ENCODE measurements at places on chromosomes 12 and 14.

DNA sequence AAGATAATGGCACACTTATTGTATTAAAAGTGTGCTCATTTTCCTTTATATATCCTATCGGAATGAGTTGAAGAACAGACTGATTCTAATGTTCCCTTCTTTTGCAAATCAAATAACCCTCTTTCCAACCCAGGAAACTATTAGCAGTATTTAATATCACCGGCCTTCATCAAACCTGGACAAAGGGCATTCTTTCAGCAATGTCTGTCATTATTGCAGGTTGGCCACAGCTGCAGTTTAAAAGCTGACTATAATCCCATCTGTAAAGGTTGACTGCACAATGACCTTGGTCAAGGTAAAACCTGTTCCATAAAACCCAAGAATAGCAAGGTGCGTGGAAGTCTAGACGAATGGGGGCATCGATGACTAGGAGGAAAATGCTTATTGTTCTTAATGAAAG is 472.3 kb upstream of the SOX5 start:
- no peak for DNase-seq

DNA sequence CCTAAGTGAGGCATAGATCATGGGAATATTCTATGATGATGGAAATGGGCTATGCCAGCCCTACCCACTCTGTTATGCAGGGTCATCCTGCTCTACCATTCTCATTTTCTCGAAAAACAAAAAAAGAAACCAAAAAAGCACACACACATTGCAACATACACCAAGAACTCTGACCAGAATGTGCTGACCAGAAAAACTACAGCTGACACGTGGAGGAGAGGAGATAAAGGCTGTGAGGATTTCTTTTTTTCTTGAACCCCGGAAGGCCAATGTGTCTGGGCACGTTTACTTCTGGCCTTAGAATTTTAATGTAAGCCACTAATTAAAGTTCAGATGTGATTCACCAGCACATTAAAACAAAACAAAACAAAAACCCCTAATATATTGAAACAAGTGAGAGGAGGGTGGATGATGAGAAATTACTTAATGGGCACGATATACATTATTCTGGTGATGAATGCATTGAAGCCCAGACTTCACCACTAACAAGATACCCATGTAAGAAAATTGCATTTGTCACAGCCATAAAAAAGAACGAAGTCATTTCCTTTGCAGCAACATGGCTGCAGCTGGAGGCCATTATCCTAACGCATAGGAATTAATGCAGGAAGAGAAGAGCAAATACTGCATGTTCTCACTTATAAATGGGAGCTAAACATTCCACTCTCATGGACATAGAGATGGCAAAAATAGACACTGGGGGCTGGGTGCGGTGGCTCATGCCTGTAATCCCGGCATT is 66.3 kb upstream of the PLEKHG3 start:
- no peak for DNase-seq

DNA sequence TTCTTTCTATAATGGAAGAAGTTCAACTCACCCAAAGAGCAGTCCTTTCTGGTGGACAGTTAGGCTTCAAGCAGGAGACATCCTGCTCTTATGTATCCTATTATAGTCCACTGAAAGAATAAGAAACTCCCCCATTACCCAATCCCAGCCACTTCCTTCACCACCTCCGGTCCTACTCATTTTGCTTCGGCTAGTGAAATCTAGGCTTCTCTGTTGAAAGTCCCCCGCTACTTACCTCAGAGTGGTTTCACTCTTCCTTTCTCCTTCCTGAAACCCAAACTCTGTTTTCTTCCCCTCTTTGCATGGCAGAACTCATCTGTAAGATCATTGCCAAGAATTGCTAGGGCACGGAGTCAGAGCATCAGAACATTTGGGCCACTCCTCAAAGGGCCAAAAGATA is at the start of gene GPR84:
Gene GPR84 (minus strand): TSS at position 74 of the 400 bp plus-strand sequence. CDS start 635 bp downstream, outside the sequence.
- DNase-seq: no peak

DNA sequence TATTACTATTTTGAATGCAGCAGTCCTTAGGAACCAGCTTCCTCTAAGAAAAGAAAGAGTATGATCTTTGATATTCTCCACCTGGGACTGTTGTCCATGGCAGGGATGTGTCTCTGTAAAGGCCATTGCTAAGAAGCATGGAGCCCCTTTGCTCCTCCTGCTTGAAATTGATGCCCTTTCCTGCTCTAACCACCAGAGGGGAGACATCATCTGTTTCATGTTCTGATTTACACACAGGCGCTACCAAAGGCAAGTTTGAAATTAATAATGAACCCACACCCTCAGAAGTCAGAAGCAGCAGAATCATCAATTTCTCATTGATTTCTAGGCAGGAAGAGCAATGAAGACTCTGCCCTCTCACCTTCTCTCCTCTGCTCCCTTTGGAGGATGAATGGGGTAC is 253.8 kb downstream of the RMST start:
- no peak for DNase-seq

GRCh38 chr14:33229269-33229929 is 290.7 kb downstream of the NPAS3 start:
- no peak for DNase-seq

DNA sequence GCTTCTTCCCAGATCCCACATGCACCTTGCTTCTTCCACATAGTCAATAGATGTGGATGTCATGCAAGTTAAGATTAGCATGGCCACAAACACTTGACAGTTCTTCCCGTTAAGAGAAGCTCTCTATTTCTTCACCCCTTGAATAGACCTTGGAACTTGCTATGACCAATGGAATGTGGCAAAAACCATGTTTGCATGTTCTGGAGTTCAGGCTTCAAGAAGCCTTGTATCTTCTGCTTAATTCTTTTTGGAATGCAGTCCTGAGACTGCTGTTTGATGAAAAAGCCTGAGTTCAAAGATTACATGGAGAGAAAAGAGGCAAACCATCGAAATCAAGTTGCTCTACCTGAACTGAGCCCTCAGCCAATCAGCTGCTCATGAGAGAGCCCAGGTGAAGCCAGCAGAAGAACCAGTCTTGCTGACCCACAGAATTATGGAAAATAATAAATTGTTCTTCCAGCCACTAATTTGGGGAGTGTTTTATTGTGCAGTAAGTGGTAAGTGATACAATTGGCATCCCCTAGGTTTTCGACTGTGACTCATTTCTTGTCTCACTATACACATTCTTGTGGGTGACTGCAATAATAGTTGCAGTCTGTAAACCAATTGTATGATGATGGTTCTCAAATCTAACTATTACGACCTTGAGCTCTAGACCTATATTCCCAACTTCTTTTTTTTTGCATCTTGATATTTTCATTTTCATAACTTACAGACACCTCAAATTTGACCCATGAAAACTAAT is 12.6 kb downstream of the RASSF9 start:
- peak; percentile 36 for DNase-seq

GRCh38 chr12:41014643-41015020 is 173.5 kb upstream of the PDZRN4 start:
- no peak for DNase-seq

DNA sequence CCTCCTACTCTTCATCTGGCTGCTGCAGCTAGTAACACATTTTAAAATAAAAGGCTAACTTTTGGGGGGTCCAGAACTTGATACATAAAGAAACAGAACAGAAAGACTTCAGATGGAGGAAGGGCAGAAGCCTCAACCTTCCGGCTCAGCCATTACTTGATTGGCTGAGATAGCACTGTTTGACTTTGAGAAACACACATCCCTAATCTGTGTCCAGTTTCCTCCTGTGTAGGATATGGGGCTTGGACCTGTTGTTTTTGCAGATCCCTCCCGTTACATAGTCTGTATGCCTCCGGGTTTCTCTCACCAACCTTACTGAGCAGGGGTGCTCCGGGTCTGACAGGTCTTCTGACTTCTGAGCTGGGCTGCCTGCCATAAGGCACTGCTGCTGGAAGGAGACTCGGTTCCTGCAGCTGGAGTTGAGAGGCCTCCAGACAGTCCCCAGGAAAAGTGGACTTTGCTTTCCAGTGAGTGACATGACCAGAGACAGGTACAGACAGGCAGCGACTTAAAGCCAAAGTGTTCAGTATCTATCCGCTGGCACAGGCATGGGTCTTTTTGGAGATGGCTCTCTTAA is 8.3 kb upstream of the ZNF641 start:
- no peak for DNase-seq

DNA sequence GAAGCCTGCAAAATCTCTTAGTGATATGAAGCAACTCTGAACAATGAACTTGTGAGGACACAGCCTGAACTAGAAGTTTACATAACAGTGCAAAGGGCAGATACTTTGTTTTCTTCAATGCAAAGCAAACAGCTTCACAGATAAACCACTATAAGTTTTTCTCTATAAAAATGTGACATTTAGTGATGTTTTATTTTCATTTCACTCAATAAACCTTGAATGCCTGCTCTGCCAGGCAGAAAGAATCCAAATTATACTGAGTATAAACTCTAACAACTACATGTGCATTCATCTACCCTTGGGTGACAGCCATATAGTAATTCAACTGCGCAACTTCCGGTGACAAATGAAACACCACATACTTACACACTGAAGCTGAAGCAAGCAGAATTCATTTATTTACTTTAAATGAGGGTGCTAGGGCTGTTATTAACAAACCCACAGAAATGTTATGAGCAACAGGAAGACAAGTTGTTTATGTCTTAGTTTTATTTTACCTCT is 10.3 kb downstream of the DCP1B start:
- no peak for DNase-seq

DNA sequence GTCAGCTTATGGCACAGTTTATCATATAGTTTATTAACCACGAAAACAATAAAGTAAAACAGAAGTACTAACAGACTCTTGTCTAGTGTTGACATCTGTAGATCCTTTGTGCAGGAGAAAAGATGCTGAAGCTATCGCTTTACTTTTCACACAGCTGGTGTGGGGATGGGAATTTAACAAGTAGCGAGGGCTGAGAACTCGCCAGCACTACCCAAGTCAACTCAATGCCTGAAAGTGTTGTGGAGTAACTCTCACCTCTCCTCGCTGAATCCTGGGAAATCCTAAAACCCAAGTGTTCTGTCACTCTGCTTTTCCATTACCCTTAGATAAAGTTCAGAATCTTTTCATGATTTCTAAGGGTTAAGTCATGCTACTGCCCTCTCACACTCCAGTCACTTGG is 264.2 kb downstream of the BMP4 start:
- DNase-seq: no peak

- DNase-seq: no peak
Measured at GRCh38 chr14:26887847-26888246, 290.0 kb upstream of the NOVA1 start.

GRCh38 chr12:22268406-22268805 is 66.1 kb downstream of the ST8SIA1 start:
- DNase-seq: no peak

DNA sequence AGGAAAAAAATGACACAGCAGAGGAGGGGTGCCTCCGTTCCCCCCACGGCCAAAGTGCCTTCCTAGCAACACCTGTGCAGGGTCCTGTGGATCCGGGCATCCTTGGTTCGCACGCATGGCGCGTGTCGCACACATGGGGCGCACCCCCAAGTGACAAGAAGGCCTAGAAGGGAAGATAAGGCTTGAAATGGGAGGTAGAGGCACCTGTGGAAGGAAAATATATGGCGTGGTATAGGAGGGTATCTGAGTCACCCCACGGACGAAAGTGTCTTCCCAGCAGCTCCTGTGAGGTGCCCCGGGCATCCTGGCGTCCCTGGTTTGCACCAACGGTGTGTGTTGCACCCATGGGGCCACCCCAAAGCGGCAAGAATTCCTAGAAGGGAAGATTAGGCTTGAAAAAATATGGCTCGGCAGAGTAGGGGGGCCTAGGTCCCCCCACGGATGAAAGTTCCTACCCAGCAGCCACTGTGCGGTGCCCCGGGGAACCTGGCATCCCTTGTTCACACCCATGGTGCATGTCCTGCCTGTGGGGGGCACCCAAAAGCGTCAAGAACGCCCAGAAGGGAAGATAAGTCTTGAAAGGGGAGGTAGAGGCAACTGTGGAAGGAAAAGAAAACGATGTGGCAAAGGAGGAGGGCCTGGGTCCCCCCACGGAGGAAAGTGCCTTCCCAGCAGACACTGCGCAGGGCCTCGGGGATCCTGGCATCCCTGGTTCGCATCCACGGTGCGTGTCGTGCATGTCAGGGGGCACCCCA is 280.0 kb downstream of the ALG10 start:
- no peak for DNase-seq

GRCh38 chr12:67161322-67161918 is 107.7 kb upstream of the CAND1 start:
- peak; percentile 4 for DNase-seq

GRCh38 chr14:99128185-99128584 is 143.8 kb downstream of the BCL11B start:
- no peak for DNase-seq

- DNase-seq: no peak
Measured at GRCh38 chr14:59707778-59708561, 131.4 kb upstream of the CCDC175 start.

DNA sequence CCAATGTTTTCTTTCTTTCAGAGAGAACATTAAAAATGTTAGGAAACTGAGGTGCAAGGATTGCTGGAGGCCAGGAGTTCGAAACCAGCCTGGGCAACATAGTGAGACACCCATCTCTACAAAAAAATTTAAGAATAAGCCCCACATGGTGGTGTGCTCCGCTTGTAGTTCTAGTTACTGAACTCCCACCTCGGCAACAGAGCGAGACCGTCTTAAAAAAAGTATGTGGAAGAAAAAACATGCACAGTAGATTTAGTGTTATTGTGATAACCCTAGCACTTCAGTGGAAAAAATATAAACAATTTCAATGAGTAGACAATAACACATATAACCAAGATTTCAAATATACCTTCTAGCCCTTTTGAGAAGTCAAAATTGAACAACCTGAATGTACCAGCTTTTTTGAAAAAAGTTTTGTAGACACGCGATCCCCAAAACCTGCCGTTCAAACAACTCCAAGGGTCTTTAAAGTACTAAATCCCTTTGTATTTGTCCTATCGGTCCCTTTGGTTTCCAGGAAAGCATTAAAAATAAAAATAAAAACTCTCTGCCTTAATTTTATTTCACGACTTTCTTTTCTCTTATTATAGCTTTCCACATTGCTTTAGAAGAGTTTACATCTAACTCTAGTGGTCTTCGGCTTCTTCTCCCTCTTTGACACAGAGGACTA is 1.0 kb upstream of the ANO6 start:
- DNase-seq: no peak

- DNase-seq: no peak
Measured at GRCh38 chr12:59372956-59373355, 222.9 kb upstream of the SLC16A7 start.

DNA sequence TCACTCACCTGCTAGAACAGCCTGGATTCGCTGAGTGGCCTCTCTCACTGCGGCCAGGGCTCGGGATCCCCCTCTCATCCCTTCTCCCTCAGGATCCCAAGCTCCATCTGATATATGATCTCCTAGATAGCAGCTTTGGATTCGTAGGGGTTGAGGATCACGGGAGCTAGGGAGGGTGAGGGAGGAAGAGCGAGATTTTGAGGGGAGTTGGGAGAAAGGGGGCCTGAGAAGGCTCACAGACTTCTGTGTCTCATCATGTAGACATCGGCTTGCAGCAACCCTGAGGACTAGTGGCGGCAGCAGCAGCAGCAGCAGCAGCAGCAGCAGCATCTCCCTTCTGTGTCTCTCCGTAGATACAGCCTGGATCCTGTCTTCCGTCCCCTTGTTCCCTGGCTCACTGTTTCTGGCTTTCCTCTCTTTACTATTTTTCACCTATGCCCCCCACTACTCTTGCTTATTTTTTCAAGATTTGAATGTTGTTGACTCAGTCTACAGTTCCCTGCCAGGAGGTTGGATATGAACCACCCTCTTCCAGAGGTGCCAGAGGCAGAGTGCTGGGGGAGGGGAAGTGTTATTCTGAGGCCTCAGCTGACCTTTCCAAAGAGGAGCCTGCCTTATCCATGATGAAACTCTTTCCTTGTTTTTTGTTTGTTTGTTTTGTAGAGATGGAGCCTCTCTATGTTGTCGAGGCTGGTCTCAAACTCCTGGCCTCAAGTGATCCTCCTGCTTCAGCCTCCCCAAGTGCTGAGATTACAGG is at the start of gene CIROP:
Gene CIROP (minus strand): TSS at position 399 of the 757 bp plus-strand sequence. CDS start 69 bp downstream, at position 330.
- DNase-seq: no peak

GRCh38 chr12:4910502-4911315 is 1.0 kb downstream of the KCNA1 start:
- DNase-seq: no peak

Data from H54 (cell line).